Lung (tissue), 17 donors: ENCODE measurements at places on chromosomes 6 and 20.
A peak's percentile ranks its signal among the peaks of the same experiment; 100 is the strongest.

- peak; percentile 41 for DNase-seq
These were observed 15.2 kb downstream of the SLC52A3 start for GRCh38 chr20:753136-753535.

GRCh38 chr20:61864481-61864880, 201.2 kb downstream of the TAF4 start:
- DNase-seq: no peak

DNA sequence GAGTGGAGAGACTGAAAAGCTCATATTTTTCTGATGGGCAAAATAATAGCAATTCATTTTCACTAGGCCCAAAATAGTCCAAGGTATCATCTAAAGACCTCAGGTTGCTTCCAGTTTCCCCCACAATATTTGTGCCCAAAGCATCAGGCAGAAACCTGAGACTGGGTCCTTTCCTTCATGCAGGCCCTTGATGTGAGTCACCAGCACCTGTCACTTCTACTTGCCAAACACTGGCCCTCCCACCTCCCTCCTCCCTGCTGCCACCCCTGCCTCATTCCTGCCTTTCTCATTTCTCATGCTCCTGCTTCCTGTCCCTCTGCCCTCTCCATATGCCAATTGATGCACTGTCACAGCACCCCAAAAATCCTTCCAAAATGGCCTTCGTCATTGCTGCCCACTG, 230.4 kb upstream of the CST7 start:
- DNase-seq: no peak

- no peak for DNase-seq
These were observed 9.1 kb downstream of the APOBEC2 start for GRCh38 chr6:41062056-41062455.

GRCh38 chr20:31667315-31668285, 29.9 kb downstream of the COX4I2 start:
- DNase-seq: no peak

DNA sequence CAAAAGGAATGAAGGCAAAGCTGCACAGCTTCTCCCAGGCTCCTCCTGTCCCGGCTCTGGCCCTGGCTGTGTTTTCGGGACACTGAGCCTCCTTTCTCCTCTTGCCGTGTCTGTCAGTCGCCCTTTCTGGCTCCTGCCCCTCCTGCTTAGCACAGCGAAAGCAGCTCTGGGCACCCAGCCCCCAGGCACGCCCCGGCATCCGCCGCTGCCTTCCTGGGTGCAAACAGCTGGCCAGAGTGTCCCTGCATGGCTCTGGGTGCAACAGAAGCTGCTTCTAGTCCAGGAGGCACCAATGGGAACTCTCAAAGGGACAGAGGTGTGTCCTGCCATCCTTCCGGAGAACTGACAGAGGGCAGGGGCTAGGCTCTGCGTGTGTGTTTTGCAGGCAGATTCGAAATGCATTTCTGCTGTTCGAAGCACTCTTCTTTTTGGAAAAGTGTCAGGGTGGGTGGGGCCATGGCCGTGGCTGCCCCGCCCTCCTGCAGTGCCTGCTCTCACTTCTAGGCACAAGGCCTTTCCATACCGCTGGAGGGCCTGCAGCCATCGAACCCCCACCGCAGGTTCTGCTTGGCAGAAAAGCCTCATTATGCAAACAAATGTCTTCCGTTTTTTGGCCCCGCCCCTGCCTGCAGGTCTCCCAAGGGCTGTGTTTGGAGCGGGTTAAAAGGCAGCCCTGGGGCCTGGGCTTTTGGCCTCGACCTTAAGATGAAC, 15.5 kb downstream of the COL9A3 start:
- peak; percentile 84 for DNase-seq

DNA sequence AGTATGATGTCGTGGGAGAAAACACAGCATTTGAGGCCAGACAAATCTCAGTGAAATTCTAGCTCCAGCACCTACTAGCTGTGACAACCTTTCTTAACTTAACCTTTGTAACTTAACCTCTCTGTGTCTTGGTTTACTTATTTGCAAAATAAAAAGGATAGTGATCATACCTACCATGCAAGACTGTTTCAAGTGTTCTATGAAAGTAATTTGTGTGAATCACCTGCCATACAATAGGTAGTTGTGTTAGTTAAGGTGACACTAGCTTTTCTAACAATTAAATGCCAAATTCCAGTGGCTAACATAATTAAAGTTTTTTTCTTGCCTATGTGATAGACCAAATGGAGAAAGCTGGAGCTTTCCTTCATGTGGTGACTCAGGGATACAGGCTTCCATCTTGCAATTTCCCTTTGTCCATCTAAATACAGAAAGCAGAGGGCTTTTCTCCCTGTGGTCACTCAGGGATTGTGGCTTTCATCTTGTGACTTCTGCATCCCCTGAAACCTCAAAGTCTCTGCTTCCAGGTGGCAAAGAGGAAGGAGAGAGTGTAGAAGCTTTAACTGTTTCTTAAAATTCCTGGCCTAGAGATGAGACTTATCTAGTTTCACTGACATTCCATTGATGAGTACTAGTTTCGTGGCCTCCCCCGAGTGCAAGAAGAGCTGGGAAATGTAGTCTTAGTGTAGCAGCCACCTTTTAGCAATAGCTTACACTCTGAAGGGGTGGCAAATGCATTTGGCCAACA, 311.4 kb downstream of the CLIC5 start:
- no peak for DNase-seq

- DNase-seq: no peak
These were observed 210.7 kb upstream of the CNR1 start for GRCh38 chr6:88376768-88377387.

DNA sequence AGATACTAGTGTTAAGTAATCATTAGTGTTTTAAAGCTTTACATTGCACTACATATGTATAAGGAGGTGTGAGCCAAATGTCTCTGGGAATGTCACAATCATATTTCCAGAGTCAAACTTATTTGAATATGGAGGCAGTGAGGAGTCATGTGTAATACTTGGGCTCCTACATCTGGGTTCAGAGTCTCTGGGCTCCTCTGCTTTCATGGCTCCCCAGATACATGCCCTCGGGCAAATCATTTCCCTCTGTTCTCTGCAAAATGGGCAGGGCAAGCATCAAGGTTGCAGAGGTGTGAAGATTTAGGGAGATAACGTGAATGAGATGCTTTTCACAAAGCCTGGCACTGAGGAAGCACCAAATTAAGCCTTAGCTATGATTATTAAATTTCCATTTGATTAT, 138.3 kb upstream of the SGK1 start:
- no peak for DNase-seq

DNA sequence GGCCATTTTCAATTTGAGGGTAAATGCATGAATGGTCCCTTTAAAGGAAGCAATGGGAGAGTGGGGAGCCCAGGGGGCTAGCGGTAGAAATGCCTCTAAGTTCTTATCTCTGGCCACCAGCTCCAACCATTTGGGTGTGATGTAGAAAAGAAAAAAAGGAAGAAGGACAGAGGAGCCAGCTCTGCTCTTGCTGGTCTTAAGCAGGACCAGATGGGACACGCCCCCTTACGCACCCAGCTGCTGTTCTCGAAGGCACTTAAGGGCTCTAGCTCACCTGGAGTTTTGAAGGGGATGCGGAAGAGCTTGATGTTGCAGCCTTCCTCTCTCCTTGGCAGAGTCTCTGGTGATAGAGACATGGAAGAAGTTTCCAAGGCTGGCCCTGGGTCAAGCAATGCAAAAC, 59.5 kb upstream of the RNF144B start:
- DNase-seq: no peak

GRCh38 chr6:10970731-10971130, 73.4 kb downstream of the ELOVL2 start:
- no peak for DNase-seq

- DNase-seq: peak; percentile 94
These were observed 216.8 kb upstream of the DTNBP1 start for GRCh38 chr6:15879371-15880261.

- DNase-seq: no peak
These were observed 24.9 kb upstream of the ESR1 start for GRCh38 chr6:151782560-151782959.

DNA sequence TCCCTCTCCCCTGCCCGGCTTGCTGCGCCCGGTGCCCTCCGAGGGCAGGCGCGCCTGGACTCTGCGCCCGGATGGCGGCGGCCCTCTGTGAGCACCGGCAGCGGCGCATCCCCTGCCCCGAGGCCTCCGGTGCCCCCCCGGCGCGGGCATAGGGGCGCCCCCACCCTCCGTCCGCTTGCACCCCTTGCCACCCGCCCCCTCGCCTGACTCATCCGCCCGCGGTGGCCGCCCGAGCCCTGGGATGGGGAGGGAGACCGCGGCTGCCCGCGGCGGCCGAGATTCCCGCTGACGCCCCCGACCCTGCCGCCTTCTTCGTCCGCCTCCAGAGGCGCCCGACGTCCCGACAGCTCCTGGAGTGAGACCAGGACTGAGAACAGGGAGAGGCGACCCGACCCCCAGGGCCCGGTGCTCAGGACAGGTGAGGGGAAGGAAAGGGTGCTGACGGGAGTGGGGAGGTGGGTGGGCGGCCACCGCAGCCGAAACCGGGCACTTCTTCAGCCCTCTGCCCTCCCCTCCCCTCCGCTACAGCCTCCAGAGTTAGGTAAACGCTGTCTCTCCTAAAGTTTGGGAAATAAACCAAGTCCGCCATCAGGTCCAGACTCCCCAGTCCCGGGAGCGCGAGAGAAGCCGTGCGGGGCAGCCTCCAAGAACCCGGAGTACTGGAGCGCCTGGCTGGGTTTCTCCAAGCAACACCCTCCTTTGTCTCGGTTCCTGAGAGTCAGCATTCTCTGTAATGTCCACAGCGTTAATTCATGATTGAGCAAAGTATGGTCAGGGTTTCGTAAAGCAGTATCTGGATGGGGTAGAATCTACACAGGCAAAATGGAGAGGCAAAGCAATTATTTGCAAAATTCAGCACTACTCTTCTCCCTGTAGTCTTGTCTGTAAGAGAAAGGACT, 539 bp downstream of the TMEM200A start:
- peak; percentile 44 for DNase-seq

DNA sequence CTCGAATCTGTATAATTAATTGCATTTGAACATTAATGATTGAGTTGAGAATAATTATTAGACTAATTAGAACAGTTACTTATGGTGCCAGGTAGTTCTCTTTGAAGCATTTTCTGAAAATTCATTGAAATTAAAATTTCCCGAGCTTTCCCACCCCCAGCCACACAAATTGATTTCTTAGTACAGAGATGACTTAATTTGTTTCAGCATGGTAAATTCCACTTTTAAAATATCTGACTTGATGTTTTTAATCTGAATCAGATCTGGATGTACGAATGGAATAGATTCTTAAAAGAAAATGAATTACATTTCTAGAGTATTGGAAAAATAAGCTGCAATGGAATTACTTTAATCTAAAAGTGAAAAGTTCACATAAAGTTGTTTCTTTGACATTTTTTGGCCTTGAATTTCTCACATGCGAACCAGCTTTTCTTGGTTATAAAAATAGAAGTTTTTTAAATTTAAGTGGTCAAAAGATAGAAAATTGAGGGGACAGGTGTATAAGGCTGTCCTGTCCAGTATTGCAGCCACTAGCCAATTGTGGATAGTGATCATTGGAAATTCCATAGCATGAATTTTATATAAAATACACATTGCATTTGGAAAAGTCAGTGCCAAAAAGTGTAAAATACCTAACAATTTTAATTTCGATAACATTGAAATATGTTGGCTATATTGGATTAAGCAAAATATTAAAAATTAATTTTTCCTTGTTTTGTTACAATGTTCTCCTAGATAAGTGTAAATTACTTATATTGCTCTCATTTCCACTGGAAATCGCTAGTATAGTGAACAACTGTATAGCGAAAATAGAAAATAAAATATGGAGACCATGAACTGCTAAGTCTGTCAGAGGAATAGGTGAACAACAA, 102.9 kb downstream of the OR2B2 start:
- DNase-seq: no peak

DNA sequence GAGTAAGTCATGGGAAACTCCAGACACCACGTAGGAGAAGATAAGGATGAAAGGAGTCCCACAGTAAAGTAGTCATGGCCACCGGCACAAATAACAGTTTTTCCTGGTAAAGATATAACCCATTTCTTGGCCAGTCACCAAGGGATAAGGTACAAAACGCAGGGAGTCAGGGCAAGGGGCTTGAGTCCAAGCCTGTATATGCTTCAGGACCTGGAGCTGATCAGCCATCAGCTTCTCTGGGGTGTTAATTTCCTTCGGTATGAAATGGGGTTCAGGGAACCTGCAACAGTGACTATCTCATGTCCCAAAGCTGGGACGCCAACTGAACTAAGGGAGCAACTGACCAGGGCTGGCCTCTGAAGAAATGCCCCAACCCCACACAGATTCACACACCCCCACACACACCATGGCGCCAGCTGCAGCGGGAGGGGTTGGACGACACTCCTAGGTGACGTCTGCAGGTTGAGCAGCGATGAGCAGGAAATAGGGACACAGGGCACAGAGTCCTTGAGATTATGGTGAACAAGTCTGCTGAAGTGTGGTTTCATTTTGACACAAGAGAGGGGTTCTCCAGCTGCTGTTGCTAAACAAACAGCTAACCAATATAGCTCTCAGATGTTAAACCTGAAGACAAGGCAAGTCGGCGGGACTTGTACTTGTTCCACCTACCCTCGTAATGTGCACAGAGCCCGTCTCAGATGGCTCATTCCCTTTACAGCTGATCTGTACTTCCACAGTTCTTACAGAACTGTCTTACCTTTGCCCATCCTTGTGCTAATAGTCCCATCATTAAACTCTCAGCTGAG, 7.4 kb upstream of the ADTRP start:
- no peak for DNase-seq

- no peak for DNase-seq
These were observed 489.5 kb downstream of the CDH26 start for GRCh38 chr20:60447703-60448102.

DNA sequence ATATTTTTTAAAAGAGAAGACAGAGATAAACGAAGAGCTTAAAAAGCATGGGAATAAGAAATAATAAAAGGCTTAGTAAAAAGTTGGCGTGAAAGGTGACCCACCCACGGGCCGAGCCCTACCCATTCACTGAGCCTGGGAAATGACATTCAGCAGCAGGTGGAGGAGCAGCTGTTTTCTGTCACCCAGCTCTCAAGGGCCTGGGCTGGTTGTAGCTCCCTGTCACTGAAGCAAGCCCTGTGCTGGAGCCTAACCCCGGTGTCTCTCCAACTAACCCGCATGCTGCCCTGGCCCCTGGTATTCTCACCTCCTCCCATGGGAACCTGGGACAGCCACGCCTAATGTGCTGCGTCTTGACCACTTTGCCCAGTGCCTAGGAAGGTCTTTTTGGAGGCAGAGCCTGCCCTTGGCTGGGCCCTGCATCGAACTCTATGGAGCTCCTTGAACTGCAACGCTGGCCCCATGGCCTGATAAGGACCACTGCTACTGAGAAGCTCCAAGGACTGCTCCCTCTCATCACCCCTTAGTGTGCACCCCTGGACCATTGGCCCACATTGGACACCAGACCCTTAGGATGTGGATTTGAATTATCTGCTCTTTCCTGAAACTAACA, 68.8 kb upstream of the IYD start:
- DNase-seq: no peak

DNA sequence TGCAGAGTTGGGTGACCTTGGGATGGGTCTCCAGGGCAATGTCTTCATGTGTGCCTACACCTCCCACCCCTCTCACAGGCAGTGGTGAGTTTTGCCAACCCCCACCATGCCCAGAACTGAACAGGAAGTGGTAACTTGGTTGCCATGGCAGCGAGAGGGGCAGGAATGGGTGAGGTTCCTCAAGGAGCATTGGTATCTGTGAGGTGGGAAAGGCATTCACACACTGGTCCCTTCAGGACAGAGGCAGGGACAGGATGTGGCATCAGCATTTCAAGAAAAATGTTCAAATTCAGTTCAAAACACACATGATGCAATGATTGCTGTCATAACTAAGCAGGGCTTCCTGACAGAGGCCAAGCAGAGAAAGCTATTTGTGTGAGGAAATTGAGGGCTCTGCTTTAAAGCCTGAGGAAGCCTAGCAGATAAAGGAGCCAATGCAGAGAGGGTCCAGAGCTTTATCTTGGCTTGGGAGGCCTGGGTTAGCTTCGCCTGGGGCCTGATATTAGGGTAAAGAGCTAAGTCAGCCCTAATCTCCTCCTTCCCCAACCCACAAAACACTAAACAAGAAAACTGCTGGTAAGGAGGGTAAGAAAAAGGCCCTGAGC, 551 bp downstream of the TREML2 start:
- DNase-seq: peak; percentile 33
